Right hindlimb (tissue), 1 donor: ENCODE measurements at places on chromosomes 13 and 19.
A peak's percentile ranks its signal among the peaks of the same experiment; 100 is the strongest.

GRCh38 chr13:20351281-20352022 lies 119.3 kb upstream of the GJB6 start:
- no peak for DNase-seq

- peak; percentile 19 for DNase-seq
Measured at GRCh38 chr13:114079601-114080536, 52.6 kb downstream of the RASA3 start.

- DNase-seq, result no peak
Measured at GRCh38 chr13:93794197-93794885, 567.7 kb downstream of the GPC6 start.

- DNase-seq, result no peak
Measured at GRCh38 chr19:2714531-2715269, 6.5 kb downstream of the DIRAS1 start.

DNA sequence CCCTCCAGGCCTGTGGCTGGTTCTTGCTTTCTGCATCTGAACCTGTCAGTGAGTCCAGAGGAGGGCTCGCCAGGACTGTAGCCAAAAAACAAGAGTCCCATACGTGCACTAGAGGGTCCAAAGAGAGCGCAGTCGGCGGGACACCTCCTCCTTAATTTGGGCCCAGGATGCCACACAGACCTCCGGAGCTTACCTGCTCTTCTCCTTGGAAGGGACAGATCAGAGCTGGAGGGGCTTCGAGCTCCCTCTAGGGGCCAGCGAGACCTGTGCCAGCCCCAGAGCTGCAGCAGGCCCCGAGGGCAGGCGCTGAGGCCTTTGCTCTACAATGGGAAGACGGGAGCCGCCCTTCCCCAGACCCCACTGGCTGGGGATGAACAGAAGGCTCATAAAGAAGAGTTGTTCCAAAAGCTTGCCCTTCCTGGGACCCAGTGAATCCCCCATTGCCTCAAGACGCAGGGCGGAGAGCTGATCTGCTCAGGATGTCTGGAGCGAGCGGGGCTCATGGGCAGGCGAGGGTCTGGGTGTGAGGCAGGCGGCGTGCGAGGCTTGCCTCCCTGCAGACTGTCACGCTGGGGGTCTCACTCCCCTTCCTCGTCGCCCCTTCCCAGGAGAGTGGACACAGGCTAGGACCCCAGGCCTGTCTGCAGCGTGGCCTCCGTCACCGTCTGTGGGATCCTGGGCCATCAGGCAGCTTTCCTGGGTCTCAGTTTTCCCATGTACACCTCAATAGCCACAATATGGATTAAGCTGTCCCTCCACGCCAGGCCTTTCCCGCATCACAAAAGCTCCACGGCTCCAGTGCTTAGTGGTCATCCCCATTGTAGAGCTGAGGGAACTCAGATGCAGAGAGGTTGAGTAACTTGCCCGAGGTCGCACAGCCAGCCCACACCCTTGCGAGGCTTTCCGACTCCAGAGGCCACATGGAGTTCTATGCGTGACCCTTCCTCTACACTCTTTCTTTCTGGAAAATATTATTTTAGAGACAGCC lies 46.9 kb upstream of the VSTM2B start:
- no peak for DNase-seq

DNA sequence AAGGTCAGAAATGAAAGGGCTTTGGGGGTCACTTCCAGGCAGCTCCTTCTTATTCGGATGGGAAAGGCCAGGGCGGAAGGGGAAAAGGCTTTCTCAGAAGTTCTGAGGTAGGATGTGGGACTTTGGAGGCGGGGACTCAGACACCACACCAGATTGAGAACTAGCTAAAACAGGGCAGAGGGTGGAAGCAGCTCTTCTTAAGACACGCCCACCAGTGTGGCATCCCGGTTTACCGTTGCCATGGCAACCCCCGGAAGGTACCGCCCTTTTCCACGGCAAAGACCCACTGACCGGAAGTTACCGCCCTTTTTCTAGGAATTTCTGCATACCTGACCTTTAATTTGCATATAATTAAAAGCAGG lies 3.8 kb upstream of the LILRA5 start:
- no peak for DNase-seq

DNA sequence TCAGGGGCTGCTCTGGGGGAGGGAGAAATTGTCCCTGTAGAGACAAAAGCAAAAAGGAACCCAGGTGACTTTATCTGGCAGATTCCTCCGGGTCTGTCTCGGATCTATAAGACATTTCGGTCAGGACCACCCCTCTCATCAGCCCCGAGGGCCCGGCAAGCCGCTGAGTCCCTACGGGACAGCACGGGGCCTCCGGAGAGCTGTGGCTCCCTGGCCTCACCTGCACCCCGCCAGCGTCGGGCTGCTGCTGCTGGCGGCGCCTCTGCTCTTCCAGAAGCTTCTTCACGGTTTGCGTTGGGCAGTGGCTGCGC lies 1.9 kb downstream of the NFKBID start:
- DNase-seq, result no peak

DNA sequence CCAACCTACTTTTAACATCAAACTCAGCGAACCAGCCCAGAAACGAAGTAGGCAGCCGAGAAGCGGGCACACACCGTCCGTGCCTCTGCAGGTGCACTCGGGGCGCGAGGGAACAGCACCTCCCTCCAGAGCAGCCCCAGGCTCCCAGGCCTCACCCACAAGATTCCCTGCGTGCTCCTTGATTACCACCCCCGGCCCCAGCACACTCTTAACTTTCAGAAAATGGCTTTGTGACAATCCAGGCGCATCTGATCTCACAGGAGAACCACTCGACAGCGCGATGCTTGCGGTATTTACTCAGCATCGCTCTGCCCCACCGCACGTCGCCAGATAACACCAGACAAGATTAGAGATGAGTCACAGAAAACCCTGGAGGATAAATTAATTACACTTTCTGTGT lies 134.9 kb upstream of the SPACA7 start:
- DNase-seq, result no peak

DNA sequence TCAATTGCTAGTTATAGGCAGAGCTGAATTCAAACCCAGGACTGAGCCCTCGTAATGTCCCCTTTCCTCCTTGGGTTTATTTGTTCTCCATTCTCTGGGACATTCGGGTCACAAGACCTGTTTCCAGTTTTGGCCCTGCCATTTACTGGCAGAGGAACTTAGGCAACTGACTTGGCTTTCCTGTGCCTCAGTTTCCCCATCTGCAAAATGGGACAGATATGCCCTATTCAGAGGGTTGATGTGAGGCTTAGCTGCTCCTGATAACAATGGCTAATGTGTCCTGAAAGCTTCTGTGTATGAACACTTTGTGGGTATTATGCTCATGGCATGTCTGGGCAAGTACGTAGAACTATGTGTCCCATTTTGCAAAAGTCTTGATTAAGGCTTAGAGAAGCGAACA lies 996 bp downstream of the ZNF524 start:
- DNase-seq, result no peak

GRCh38 chr13:112065521-112065866 lies 1.5 kb upstream of the SOX1 start:
- DNase-seq, result no peak

GRCh38 chr13:25733001-25733491 lies 318.8 kb downstream of the SHISA2 start:
- DNase-seq, result no peak

DNA sequence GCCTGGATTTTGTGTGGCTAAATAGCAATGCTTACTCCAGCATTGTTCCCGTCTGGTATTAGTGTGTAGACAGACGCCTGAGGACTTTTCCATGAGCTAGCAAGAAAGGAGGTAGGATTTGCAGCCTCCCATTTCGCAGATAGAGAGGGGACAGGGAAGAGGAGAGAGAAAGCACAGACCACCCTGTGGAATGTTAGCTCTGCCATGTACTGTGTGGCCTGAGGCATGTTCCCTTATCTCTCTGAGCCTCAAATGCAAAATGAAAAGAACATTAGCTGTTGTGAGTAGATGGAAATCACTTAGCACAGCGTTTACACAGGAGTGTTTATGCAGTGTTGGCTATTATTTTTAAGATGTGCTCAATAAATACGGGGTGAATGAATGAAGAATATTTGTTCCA lies 45.5 kb downstream of the OLFM4 start:
- no peak for DNase-seq

GRCh38 chr19:472005-472858 lies 11.4 kb upstream of the SHC2 start:
- DNase-seq, result no peak

GRCh38 chr13:29502391-29503008 lies 93.0 kb downstream of the SLC7A1 start:
- DNase-seq, result no peak

GRCh38 chr13:65595916-65596315 lies 1634.2 kb downstream of the PCDH9 start:
- no peak for DNase-seq

- peak; percentile 56 for DNase-seq
Measured at GRCh38 chr19:1935484-1936208, 5.3 kb upstream of the CSNK1G2 start.

DNA sequence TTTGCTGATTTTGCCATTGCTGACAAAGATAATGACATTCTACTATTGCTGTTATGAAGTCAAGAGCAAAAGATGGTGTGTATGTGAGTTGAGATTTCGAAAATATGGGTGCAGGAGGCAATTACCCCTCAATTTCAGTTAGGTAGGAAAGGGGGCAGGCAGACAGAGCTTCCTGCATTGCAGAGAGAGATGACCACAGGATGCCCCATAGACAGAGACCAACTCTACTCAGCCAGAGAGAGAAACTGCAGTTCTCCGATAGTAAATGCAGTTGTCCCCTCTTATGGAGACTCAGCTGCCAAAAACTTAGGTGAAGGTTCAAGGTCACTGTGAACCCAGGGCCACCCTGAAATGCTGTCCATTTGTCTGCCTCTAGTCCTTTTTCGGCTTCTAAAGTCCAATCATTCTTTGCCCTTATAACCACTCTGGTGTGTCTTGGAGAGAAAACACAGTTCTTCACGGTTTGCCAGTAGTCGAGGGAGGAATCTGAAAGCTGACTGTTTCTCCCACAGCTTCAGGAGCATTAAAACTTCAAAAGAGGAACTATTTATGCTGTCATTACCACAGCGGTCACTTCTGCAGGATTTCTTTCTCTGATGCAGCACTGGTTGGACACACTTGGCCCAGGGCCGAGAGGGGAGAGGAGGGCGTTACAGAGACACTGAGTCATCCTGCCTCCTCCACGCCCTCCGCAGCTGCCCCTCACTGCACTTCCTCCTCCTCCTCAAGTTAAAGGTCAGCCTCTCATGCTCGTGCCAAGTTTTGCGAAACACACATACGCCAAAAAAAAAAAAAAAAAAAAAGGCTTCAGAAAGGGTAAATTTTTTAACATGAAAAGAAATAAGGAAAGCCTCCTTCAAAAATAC lies 264.3 kb downstream of the FOXO1 start:
- DNase-seq, result peak; percentile 91

DNA sequence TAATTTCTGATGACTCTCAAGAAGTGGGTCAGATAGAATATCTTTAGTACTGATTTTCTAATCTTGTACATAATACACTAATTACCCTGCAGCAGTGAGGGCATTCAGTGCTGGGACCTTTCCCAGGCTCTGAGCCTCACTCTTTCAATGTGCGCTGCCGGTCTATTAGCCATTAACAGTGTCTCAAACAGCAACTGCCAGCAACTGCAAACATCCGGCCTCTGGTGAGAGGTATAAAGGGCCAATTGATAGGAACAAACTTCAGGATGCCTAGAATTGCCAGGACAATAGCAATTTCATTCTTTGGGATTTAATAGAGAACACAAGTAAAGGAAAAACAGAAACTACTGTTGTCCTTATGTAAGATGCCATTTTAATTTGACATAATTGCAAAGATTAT lies 604.4 kb upstream of the SPRY2 start:
- peak; percentile 20 for DNase-seq

DNA sequence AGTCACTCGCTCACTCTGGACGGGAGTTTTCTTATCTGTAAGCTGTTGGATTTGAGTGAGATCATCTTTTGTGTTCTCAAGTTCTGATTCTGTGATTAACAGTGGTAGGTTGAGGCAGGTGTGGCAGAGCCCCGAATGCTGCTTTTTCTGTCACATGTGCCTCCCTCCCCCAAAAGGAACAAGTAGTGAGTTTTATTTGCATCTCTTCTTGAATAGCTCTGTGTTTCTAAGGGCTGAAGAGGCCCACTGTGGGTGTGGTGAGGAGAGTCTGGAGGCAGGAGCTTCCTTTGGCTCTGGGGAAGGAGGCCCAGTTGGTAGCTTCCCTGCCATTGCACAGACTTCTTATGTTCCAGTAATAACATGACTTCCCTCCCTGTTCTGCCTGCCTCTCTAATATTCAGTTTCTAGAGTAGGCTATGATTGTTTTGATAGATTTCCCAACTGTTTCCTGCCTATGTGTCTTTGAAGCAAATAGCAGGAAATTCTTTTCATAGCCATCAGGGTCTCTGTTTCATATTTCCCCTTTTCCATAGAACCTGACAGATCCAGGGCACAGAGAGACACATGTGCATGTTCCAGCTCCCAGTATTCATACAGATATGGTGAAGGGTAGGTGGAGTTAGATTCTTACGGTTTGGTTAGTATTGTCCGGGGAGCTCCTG lies 23.9 kb upstream of the CXCL17 start:
- no peak for DNase-seq

- DNase-seq, result no peak
Measured at GRCh38 chr19:2345794-2346663, 14.0 kb upstream of the TMPRSS9 start.

DNA sequence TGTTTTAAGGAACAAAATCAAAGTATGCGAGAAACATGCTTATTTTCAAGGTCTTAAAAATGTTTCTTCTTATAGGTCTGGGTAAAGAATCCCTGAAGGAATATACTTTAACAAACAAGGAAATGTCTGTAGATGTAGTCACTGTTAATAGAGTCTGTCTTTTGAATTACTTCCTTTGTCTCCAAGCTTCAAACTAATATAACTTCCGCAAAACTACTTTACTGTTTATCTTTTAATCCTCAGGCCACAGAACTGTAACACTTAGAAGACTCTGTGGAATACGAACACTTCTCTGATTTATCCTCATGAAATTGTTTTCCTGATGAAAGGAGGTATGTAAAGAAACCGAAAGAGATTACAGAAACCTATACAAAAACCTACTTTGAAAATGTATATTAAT lies 316.0 kb downstream of the PCDH9 start:
- no peak for DNase-seq

GRCh38 chr13:22112956-22113745 lies 442.3 kb downstream of the FGF9 start:
- no peak for DNase-seq

DNA sequence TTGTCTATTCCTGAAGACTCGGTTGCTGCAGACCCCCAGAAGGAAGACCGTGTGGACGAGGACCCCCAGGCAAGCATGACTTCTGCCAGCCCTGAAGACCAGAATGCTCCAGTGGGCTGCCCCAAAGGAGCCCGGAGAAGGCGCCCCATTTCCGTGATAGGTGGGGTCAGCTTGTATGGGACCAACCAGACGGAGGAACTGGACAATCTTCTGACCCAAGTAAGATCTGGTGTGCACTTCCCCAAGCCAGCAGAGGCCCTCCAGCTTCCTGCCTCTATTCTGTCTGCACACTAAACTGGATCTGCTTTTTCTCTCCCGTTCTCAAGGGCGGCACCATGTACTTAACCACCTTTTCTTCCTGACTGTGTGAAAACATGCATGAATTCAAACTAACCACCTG lies 59.8 kb upstream of the C1QTNF9 start:
- DNase-seq, result no peak

DNA sequence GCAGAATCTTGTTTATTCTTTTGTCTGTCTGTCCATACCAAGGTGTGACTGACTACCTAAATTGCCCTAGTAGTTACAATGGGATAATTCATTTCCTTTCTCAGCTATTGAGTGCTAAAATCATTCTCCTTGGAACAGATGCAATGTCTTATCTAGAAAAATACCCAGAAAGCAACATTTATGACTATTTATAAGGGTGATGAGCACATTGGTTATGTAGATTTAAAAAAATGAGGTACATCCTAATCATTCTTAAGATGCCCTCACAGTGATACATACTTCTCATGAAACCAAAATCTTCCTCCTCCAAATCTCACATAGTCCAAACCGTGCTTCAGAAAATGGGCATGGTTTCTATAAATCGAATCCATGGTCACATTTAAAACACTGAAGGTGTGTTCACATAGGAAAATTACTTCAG lies 11.6 kb upstream of the UBE2L5 start:
- no peak for DNase-seq
